ENCODE measurements at places on chromosomes 16 and 17.

- DNase-seq = no peak
Measured at GRCh38 chr16:56388209-56388608, 37.1 kb downstream of the AMFR start.

GRCh38 chr16:80174416-80174815, 366.4 kb upstream of the DYNLRB2 start:
- DNase-seq = no peak

- no peak for DNase-seq
Measured at GRCh38 chr17:66114609-66115008, 77.3 kb downstream of the CEP112 start.

- no peak for DNase-seq
Measured at GRCh38 chr16:4038448-4038847, 77.8 kb downstream of the ADCY9 start.

DNA sequence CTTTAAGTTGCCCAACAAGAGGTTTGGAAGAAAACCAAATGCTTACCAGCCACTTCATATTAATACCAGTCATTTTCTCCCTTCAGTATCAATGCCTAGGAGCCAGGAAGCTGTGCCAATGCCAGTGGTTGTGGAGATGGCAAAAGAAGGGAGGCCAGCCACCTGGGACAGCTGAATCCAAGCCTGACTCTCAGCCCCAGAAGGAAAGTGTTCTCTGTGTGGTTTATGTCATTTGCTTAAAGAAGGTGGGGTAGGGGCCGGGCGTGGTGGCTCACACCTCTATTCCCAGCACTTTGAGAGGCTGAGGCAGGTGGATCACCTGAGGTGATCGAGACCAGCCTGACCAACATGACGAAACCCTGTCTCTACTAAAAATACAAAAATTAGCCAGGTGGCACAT, 13.4 kb downstream of the C17orf78 start:
- no peak for DNase-seq

GRCh38 chr17:44230140-44230539, 10.7 kb upstream of the UBTF start:
- DNase-seq = no peak

GRCh38 chr17:30869005-30869404, 37.0 kb downstream of the TEFM start:
- no peak for DNase-seq

GRCh38 chr16:4994719-4995434, 36.7 kb downstream of the SEC14L5 start:
- DNase-seq = no peak

DNA sequence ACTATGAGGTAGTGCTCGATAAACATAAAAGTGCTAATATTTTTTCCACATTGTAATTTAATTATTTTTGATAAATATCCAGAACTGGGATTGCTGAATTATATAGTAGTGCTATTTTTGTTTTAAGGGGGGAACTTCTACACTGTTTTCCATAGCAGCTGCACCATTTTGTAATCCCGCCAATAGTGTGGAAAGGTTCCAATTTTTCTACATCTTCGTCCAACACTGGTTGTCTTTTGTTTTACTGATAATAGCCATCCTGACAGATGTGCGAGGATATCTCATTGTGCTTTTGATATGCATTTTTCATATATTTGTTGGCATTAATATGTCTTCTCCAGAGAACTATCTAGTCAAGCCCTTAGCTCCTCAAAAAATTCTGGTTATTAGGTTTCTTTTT, 259.6 kb upstream of the KCNJ16 start:
- no peak for DNase-seq

DNA sequence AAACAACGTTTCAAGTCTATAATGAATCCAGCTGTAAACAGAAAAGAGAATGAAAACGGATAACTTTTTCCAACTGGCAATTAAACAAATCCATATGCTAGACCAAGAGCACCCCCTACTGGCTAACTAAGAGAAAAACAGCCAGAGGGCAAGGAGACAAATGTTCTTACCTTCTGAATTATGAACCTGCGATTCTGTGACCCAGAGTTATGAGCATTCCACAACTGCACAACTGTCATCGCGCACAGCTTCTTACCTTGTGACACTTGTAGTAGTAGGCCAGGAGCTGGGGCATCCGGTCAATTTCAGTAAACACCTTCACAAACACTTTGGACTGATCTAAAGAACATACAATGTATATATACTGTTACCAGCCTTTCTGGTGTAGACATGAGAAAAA, 18.6 kb downstream of the COG7 start:
- peak; percentile 51 for DNase-seq

Measured in NCI-H446 (cell line).